ENCODE measurements at places on chromosomes 6 and 20.

DNA sequence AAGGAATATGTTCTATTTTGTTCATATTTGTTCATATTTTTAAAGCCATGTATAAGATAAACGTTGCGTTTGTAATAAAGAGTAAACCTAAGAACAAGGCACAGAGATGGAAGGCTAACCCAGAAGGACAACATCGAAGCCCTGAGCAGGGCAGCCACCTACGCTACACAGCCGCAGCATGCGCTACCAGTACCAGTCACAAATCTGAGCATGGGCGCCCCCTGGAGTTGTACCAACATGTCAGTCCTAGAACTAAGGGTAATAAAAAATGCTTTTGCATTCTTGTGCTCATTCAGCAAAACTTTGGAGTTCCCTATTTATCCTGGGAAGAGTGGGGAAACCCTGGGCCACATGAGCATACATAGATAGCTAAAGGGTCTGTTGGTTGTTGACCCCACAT lies 70.6 kb downstream of the PLEKHG1 start:
- DNase-seq = no peak

GRCh38 chr20:16459019-16459700 lies 114.1 kb downstream of the KIF16B start:
- DNase-seq = peak; percentile 82

DNA sequence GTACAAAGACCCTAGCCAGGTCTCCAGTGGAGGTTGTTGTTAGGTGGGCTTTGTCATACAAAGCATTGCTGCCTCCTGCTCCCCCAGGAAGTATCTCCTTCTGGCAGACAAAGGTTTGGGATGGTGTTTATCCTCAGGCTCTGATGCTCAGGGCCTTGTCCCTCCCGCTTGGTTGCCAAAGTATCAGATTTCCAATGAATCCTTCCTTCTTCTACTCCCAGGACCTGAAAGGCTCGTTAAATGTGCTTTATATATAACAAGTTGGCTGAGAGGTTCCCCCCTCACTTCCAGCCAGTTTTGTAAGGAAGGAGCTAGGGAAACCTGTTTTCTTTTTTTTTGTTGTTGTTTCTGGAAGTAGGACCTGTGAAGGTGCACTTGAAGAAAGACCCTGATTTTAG lies 14.4 kb downstream of the PTK7 start:
- DNase-seq = no peak

DNA sequence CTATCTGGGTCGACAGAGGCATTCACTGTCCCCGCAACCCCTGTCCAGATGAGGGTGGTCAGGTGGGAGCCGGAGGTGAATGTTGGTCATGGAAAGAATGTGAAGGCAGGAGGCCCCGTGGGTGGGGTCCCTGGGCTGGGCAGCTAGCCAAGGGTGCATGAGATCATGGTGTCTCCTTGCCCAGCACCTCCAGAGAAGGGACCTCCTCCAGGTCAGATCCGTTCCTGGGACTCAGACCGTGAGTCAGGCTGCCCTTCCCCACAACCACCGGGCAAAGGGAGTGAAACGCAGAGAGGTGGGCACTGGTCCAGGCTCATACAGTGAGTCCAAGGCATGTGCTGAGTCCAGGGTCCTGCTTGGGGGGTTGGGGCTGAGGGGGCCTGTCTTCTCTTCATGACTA lies 3.5 kb downstream of the FOXS1 start:
- DNase-seq = peak; percentile 85

DNA sequence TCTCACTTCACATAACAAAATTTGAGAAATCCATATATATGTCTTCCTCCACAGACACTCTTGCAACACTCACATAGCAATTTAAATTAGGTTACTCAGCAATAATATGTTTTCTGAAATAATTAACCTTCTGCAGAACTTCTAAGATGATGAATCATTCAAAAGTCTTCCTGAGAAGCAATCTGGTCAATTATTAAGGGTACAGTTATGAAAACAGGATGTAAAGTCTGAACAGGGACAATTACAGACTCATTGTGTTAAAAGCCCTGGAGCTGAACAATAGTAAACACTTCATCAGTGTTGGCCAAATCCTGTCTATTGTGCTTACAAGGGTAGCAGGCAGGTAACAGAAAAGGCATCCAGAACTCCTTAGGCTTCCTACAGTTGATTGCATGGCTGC lies 75.4 kb downstream of the FILIP1 start:
- peak; percentile 58 for DNase-seq
